ENCODE measurements at places on chromosomes 2 and 18.

DNA sequence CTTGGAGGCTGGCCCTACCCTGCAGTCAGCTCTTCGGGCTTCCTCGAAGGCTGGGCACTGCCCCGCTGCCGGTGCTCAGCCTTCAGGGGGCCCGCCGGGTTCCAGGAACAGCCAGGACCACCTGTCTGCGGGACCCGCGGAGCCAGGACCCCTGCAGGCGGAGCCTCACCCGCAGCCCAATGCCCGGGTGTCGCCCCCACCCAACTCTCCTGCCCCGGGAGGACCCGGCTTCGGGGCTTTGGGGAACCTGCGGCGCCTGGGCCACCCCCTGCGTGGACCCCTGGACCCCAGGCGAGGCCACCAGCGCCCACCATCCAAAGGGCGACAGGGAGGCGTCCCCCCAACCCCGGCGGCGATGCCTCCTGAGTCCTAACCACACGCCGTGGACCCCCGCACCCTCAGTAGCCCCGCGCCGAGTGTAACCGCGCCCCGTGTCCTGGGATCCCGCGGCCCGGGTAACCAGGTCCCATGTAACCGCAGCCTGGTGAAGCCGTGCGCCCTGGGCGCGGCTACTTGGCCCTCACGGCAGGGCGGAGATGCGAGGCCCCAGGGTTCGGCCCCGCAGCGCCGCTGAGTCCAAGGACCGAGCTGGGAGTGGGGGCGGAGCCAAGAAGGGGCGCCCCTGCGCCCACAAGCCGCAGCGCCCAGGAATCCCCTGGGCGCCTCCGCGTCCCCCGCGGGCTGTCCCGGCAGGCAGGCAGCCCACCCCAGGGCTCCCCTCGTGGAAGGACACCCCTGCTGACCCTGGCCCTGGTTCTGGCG is 11.0 kb upstream of the UBE2F start:
- no peak for DNase-seq

GRCh38 chr2:173555833-173556232 is 201.2 kb downstream of the CDCA7 start:
- DNase-seq: no peak

GRCh38 chr2:217790195-217790594 is 212.6 kb downstream of the TNS1 start:
- no peak for DNase-seq

DNA sequence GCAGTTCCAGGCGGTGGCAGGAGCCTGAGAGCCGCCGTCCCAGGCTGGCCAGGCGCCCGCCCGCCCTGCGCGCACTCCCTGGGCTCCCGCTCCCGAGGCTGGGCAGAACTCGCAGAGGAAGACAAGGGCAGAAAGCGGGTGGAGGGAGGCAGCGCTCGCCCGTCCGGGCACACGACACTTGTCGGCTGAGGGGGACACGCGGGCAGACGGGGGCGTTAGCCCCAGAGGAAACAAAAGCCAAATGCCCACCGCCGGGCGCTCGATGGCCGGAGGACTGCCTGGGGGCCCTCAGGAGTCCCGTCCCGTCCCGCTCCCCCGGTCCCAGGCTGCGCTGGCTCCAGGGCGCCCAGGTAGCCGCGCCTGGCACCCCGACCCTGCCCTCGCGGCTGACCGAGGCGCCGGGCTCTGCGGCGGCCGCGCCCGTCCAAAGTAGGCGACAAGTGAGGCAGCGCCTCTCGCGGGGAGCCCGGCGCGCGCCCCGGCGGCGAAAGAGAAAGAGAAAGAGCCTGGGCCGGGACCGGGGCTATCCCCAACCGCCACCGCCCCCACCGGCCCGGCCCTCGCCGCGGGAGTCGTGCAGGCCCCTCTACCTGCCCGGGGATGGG is 491 bp downstream of the L3MBTL4 start:
- peak; percentile 68 for DNase-seq

- DNase-seq: no peak
Measured at GRCh38 chr2:28321426-28321825, 71.2 kb upstream of the FOSL2 start.

GRCh38 chr2:128285329-128285931 is 33.2 kb downstream of the HS6ST1 start:
- DNase-seq: no peak

- no peak for DNase-seq
Measured at GRCh38 chr2:86286516-86286915, 50.9 kb downstream of the REEP1 start.

- no peak for DNase-seq
Measured at GRCh38 chr2:141611176-141611571, 519.6 kb downstream of the LRP1B start.

GRCh38 chr2:241870611-241871537 is 1.3 kb downstream of the RTP5 start:
- no peak for DNase-seq

DNA sequence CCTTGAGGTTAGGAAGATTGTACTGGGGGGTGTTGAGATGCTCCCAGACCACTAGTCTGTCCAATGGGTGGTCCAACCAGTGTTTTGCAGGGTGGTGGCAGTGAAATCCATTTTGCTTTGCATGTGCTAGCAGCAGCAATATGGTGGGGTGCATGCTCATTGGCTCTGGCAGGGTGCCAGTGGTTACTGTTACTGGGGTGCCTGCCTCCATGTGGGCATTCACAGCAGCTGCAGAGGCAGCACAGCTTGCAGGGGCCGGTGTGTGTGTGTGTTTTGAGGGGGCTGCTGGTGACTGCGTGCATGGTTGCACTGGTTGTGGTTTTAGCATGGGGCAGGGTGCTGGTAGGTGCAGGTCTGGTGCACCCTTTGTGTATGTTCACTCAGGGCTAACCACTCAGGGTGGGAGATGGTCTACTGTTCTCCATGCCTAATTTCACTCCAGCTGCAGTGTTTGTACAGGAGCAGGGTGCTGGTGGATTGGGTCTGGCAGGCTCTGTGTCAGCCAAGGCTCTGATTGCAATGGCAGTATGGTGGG is 265.4 kb downstream of the NUP35 start:
- DNase-seq: no peak

Data from stimulated activated naive B cell treated with anti-CD40 and anti-IgM and Interleukin-4, amounts not matched to agents 10 μg/mL and 1 μg/mL and 100 μg/mL, for 72 hours (primary cell).